ENCODE measurements at places on chromosomes 1 and 21. TPM values are rescaled to one million over a fixed set of nuclear protein-coding genes. Genes with fewer than 3 reads are reported as not detected.

Gene TMIGD3
- not detected for total RNA-seq

Gene KIF1B
- 54.8 TPM for total RNA-seq

Gene XCL2
- total RNA-seq = not detected

Gene STUM
- total RNA-seq = not detected

Gene RNF186
- 0.05 TPM for total RNA-seq

Gene PYHIN1
- not detected for total RNA-seq

Gene INKA2
- 4.7 TPM for total RNA-seq

Gene CLDN17
- not detected for total RNA-seq

Gene IFNAR1
- total RNA-seq = 19.6 TPM

Gene CD52
- total RNA-seq = not detected

Gene PPT1
- total RNA-seq = 29.0 TPM

Gene OR2L5
- 0.05 TPM for total RNA-seq

Gene FAM72C
- total RNA-seq = 1.6 TPM

Gene KPRP
- total RNA-seq = not detected

Gene RHOU
- total RNA-seq = 1.2 TPM

Gene SIKE1
- total RNA-seq = 65.8 TPM

Gene TNFRSF4
- not detected for total RNA-seq

Gene KIRREL1
- 297 TPM for total RNA-seq

Gene AADACL3
- total RNA-seq = not detected

Gene S100A4
- 7.6 TPM for total RNA-seq

Gene LCE5A
- total RNA-seq = not detected

Gene SPATA21
- total RNA-seq = not detected

Gene C4BPA
- total RNA-seq = not detected

Gene ZDHHC18
- 10.3 TPM for total RNA-seq

Gene CCDC17
- 0.52 TPM for total RNA-seq

Gene RPRD2
- 7.8 TPM for total RNA-seq

Gene TBX19
- 0.75 TPM for total RNA-seq

Gene C21orf58
- total RNA-seq = 1.8 TPM

Gene S100A3
- 5.2 TPM for total RNA-seq

Gene C1orf53
- total RNA-seq = 6.2 TPM

Gene KCNJ6
- 0.05 TPM for total RNA-seq

Gene RPL11
- total RNA-seq = 852 TPM

Gene COX20
- 26.6 TPM for total RNA-seq

Gene S100A5
- total RNA-seq = 1.2 TPM

Measured in renal cortical epithelial cell (primary cell).